Activated CD4-positive, alpha-beta T cell treated with anti-CD3 and anti-CD28 coated beads, Interleukin-2, amount 50 U/mL, for 1 hour (primary cell): ENCODE measurements at places on chromosomes 1 and 21.

GRCh38 chr1:18479454-18479853, 1.3 kb upstream of the KLHDC7A start:
- DNase-seq, result no peak

GRCh38 chr21:46229133-46229922, 754 bp upstream of the LSS start:
- no peak for DNase-seq

DNA sequence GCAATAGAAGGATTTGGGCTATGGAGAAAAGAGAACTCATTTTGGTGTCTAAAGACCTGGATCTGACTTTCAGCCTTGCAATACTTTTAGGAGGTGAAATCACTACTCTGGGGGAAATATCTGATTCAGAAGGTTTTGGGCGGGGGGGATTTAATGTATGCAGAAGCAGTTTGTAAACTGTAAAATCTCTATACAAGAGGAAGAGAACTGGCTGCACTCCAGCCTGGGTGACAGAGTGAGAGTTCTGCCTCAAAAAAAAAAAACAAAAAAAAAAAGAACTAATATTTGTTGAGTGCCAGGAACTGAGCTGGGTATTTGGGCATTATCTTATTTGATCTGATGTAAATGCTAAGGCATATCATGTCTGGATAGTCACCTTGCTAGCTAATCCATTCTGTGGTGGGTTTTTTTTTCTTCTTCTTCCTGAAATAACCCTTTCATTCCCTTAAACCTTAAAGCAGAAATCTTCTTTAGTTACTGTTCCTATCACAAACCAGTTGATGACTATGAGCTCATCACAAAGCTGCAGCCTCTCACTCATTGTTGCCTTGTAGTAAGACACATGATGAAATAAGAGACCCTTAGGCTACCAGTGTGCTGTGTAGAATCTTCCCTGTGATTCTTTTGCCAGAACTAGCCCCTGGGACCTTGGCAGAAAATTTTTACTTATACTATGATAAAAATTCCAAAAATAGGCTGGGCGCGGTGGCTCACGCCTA, 35.6 kb upstream of the SLC16A1 start:
- no peak for DNase-seq

DNA sequence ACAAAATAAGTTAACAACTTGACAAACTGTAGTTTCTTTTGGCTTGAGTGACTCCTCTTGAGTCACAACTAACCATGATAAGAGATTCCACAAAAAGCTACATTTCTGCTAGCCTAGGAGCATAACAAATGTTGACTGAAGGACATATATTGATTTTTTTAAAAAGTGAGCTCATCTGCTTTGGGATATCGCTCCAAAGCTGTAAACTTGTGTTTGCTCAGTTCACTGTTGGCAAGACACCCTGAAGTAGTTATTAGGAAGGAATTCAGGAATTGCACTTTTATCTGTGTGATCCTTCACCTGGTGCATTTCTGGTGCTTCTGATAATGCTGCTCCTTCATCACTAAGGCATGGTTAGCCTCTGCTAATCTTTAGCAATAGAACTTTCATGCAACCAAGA, 23.7 kb downstream of the RWDD3 start:
- no peak for DNase-seq

- DNase-seq, result no peak
Measured at GRCh38 chr1:179263121-179263520, 30.5 kb upstream of the SOAT1 start.

DNA sequence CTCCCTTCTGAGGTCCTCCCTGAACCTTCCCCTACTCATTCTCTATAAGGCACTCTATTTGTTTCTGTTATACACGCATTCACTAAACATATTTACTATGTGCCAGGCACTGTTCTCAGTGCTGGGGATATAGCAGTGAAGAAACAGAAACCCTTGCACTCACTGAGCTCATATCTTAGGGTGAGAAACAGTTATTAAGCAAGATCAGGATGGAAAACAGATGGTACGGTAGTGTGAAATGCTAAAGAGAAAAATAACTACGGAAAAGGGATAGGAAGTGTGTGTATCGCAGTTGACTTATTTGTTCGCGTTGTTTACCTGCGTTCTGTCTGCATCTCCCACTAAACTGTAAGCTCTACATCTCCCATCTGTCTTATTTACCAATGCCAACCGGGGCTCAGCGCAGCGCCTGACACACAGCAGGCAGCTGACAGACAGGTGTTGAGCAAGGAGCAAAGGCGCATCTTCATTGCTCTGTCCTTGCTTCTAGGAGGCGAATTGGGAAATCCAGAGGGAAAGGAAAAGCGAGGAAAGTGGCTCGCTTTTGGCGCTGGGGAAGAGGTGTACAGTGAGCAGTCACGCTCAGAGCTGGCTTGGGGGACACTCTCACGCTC, 572 bp downstream of the CYB5RL start:
- no peak for DNase-seq

GRCh38 chr1:78070758-78071157, 25.0 kb downstream of the GIPC2 start:
- DNase-seq, result no peak
